ENCODE measurements at places on chromosomes 7 and 10.

DNA sequence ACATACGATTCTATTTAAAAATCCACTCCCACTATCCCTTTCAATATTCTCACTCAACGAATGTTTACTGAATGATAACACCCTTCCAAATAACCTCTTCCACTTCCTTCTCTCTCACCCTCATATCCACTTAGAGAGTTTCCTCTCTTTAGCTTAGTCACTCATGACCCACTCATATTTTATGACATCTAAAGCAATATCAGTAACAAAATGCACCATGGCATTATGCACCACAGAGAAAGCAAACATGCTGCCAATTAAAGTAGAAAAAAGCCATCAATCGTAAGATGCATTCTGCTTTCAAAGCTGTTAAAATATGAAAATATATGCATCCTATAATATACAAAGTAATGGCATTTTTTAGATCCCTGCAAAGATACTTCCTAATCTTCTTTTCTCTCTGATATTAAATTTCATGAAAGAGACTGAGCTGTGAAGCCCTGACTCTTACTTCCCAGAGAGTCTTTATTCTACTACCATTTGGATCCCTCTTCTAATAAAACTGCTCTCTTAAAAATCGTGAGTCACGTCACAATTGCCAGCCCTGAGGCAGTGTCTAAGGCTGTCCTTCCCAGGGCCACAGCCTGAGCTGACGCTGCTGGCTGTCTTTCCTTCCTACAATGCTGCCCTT lies 283.0 kb upstream of the KLF6 start:
- H3K4me3 ChIP-seq = no peak overlapping the region
- H3K4me1 ChIP-seq = no peaks in the 10 kb centered on the region
- no peak for DNase-seq
- H3K27ac ChIP-seq = no peak overlapping the region
- H3K36me3 ChIP-seq = no peaks in the 10 kb centered on the region

DNA sequence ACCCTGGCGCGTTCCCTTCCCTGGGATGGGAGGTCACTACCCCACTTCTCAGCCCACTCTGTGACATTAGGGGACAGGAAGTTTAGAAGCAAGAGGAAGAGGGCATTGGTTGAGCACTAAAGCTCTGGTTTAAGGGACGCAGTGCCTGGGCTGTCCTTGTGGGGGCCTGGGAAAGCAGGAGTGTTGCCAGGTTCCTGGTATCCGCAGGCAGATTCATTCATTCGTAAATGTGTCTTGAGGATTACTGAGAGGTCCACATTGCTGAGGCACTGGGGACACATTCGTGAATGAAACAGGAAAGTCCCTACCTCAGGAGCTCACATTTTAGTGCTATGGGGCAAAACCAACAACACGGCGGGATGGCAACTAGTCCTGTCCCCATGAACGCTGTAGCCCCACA lies 69.4 kb downstream of the COL13A1 start:
- H3K36me3 ChIP-seq = no peaks in the 10 kb centered on the region
- H3K27ac ChIP-seq = no peak overlapping the region
- no peak for DNase-seq
- H3K4me3 ChIP-seq = no peak overlapping the region

DNA sequence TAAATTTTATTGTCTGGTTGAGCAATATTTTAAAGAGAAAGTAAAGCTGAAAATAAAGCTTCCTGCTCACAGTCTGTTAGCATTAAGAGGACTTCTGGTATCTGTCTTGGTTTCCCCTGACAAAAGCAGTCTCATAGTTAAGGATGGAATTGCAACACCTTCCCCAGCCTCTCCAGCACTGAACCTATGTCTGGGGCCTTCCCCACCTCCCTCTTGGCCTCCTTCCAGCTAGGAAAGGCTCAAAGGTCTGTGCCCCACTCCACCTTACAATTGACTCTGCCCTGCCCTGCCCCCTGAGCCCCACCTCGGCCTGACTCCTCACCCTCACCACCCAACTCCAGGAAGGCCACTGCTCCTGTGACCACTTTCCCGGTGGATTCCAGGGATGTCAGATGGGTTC lies 33.2 kb downstream of the COL17A1 start:
- no peaks in the 10 kb centered on the region for H3K36me3 ChIP-seq
- no peak overlapping the region for H3K4me3 ChIP-seq
- H3K4me1 ChIP-seq = no peaks in the 10 kb centered on the region
- no peak for DNase-seq
- H3K27ac ChIP-seq = no peak overlapping the region

GRCh38 chr7:156576216-156577058 lies 64.1 kb upstream of the RNF32 start:
- no peak overlapping the region for H3K4me3 ChIP-seq
- no peaks in the 10 kb centered on the region for H3K27me3 ChIP-seq
- H3K27ac ChIP-seq = no peak overlapping the region
- H3K4me1 ChIP-seq = peaks cover 5% of the 10 kb centered on the region
- H3K36me3 ChIP-seq = no peaks in the 10 kb centered on the region
